NCI-H460 (cell line): ENCODE measurements at places on chromosomes 16 and 17. TPM values are rescaled to one million over a fixed set of nuclear protein-coding genes. Genes with fewer than 3 reads are reported as not detected.

GRCh38 chr17:43665084-43665936, 3.6 kb upstream of the MEOX1 start:
- no peak for DNase-seq

GRCh38 chr17:66474258-66474657, 171.8 kb downstream of the PRKCA start:
- DNase-seq = no peak

GRCh38 chr16:83312718-83313245, 495.0 kb upstream of the HSBP1 start:
- DNase-seq = no peak

DNA sequence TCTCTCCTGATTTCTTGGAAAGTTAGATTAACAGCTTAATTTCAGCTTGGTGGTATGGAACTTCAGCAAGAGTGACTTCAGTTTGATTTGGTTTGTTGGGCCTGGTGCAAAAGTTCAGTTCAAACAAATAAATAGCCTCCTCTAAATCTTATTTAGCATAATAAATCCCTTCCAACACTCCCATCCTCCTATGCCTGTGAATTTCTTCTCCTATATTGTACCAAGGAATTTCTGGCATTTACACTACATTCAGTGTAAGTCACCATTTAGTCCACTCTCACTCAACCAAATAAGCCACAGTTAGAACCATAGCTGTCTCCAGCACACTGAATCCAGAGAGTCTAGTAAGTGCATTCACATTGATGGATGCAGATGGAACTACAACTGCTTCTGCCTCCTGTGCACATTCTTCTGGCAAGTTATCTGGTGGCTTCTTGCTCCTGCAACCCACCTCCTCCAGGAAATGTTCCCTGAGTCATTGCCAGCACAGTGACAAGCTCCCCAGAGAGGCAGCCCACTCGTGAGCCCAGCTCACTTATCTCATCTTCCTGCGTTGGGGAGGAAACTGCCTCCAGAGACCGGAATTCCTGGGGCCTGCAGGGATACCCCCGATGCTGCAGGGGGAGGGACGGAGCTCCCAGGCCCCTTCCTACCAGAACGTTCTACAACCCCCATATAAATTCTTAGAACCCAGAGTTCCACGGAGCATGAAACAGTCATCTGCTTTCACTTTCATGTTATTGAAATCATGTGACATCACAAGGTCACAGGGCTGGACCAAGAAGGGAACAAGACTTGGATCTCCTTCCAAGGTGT, 318.3 kb downstream of the PHKB start:
- DNase-seq = no peak

Gene FBXW10
- total RNA-seq = 0.20 and 0.35 TPM in 2 replicates
